Brain microvascular endothelial cell (primary cell): ENCODE measurements at places on chromosomes 3 and 15.

GRCh38 chr3:178787960-178788359 lies 251.7 kb downstream of the KCNMB2 start:
- DNase-seq, result no peak

- no peak for DNase-seq
Measured at GRCh38 chr15:57384024-57384423, 7.7 kb downstream of the CGNL1 start.

DNA sequence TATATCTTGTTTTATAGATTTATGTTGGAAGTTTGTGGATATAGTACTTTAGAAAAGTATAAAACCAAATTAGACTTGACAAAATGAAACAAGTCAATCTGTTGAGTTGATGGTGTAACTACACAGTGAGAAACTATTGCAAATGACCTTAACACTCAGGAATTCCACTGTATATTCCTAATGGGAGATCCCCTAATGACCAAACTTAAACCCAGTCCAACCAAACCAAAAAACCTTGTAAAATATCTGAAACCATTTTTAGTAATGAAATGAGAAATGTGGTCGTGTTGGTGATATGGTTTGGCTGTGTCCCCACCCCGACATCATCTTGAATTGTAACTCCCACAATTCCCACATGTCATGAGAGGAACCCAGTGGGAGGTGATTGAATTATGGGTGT lies 31.9 kb upstream of the ATP13A3 start:
- DNase-seq, result no peak

DNA sequence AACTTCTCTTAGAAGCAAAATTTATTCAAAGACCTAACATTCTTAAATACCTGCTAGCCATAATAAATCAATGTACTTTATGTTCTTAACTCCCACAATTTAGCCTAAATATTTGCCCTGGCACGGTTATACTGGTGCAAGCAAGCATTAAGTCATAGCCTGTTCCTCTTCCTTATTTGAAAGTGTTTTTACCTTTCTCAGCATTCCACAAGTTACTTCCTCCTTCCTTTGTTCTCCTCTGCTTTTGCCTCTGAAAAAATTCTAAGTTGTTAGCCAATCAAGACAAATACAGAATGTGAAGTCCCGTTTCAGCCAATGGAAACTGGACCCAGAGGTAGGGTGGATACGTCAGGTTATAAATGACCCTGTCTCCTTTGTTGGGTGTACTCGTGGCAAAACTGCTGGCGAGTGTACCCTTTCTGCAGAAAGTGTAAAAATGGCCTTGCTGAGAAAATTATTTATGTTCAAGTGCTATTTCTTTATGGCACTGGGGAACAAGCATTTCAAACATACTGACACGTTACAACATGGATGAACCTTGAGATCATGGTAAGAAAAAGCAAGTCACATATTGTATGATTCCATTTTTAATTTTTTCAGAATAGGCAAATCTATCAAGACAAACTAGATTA lies 3.1 kb upstream of the TATDN2 start:
- DNase-seq, result no peak

GRCh38 chr3:52506266-52506966 lies 11.3 kb downstream of the STAB1 start:
- DNase-seq, result no peak
